Effector memory CD4-positive, alpha-beta T cell (primary cell): ENCODE measurements at places on chromosomes 2 and 18.

- no peak for DNase-seq
Measured at GRCh38 chr2:227370092-227370491, 9.0 kb downstream of the TM4SF20 start.

GRCh38 chr2:18749912-18750526 lies 160.7 kb upstream of the NT5C1B start:
- no peak for DNase-seq

DNA sequence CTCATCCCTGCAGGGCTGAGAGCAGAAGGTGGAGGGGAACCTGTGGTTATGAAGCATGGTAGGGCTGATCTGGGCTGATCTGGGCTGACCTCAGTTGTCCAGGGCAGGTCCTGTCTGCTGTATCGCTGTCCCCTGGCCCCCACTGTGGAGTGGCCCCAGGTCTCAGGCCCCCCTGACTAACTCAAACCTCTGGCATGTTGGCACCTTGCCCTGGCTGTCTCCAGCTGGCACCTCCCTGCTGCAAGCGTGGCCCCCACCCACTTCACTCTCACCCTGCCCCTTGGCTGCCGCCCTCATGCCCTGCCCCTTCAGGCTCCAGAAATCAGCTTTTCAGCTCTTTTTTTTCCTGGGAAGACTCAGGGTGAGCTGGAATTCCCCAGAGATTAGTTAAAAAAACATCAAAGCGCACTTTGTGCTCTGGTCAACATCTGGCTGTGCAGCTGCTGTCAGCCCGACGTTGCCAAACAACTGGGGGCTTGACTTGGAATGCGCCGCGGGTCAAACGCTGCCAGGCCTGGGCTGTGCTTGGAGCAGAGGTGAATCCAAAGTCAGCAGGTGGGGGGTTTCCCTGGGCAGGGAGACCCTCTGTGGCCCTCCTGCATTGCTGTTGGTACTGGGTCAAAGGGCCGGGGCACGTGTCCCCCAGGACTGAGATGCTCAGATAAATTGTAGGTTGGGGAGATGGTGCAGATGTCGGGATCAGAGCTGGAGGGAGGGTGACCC lies 173.8 kb upstream of the HDAC4 start:
- DNase-seq, result no peak

- DNase-seq, result no peak
Measured at GRCh38 chr2:153110486-153110885, 368.1 kb downstream of the RPRM start.

DNA sequence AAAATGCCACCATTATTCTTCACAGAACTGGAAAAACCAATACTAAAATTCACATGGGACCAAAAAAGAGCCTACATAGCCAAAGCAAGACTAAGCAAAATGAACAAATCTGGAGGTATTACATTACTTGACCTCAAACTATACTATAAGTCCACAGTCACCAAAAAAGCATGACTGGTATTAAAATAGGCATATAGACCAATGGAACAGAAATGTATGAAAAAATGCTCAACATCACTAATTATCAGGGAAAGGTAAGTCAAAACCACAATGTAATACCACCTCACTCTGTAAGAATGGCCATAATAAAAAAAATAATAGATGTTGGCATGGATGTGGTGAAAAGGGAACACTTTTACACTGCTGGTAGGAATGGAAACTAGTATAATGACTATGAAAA lies 158.6 kb downstream of the CDH2 start:
- no peak for DNase-seq

DNA sequence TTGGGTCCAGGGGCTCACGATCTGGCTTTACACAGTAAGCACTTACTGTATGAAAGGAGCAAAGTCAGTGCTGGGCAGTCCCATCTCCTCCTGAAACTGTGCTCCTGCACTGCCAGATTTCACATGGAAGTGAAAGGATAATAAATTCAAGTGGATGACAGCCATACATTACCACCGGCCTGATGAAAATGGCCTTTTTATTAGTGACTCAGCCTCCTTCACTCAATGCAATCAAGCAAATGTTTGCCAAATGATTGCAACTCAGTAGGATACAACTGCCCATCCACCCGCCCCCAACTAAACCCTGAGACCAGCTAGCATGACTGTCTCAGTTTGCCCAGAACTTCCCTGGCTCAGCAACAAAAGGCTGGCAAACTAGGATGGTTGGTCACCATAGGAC lies 77.1 kb downstream of the MYO5B start:
- DNase-seq, result no peak

GRCh38 chr2:144099780-144100377 lies 420.0 kb downstream of the ZEB2 start:
- no peak for DNase-seq

GRCh38 chr2:136611451-136611850 lies 153.9 kb upstream of the THSD7B start:
- DNase-seq, result no peak

GRCh38 chr18:1383465-1383864 lies 478.8 kb downstream of the ADCYAP1 start:
- DNase-seq, result no peak

DNA sequence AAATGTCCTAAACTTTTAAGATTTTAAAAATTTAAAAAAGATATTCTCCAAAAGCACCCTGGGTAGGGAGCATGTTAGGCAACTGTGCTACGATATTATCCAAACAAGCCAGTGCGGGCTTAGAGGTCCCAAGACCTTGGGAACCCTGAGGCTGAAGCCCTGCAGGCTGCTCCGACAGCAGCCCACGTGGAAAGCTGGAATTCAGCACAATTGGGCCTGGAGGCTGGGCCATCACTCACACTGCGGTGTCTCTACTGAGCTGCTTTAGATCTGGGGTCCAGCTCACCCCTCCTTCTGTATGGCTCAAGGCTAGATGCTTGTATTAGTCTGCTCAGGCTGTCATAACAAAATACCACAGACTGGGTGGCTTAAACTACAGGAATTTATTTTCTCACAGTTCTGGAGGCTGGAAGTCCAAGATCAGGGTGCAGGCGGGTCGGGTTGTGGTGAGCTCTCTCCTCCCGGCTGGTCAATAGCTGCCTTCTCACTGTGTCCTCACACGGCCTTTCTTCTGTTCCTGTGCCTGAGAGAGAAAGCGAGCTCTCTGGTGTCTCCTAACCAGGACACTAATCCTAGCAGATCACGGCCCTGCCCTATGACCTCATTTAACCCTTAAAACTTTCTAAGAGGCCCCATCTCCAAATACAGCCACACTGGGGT lies 42.5 kb downstream of the DPYSL5 start:
- DNase-seq, result no peak

GRCh38 chr2:98691303-98691702 lies 39.6 kb downstream of the MGAT4A start:
- DNase-seq, result no peak

GRCh38 chr2:234273887-234274584 lies 222.8 kb downstream of the ARL4C start:
- no peak for DNase-seq

GRCh38 chr2:236242057-236242495 lies 22.1 kb downstream of the ASB18 start:
- no peak for DNase-seq

GRCh38 chr2:221524158-221524557 lies 47.9 kb downstream of the EPHA4 start:
- DNase-seq, result no peak

DNA sequence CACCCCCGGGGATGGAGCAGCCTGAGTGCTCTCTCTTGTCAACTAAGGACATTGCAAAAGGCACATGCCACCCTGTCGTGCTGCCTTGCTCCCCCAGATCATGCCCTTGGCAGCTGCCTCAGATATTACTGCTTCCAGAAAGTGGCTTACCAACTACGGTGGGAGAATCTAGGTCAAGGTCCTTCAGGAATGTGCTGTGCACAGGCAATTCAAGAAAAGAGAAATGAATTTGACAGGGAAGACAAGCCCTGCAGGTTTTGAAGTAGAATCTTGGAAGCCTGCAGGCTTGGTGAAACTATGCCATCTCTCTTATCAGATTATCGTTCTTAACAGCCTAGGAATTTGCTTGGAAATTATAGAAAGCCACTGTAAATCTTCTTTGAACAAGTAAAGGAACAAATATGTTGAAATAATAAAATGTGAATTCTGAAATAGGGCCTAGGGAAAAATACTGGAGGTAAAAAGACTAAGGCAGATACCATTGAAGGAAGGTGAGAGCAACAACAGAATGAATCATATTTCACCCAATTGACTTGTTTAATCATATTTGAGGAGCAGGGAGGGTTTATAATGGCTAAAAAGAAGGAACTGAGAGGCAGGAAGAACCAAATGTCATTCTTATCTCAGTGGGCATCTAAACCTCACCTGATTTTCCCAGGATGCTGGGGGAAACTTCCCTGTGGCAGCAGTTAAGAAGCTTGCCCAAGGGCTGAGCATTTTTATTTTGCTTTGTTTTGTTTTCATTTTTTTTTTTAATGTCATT lies 94.0 kb upstream of the GLS start:
- DNase-seq, result no peak

GRCh38 chr2:107285621-107286299 lies 399.8 kb upstream of the ST6GAL2 start:
- no peak for DNase-seq

DNA sequence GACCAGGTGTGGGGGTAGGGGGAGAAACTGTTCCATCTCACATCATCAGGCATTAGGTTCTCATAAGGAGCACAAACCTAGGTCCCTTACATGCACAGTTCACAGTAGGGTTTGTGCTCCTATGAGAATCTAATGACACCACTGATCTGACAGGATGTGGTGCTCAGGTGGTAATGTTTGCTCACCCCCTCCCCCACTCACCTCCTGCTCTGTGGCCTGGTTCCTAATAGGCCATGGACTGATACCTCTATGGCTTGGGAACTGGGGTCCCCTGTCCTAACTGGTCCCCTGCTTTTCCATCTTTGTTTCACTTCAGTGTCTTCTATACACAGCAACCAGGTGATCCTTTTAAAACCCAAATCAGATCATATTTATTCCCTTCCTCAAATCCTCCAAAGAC lies 267.8 kb downstream of the TNS1 start:
- no peak for DNase-seq

GRCh38 chr2:119469131-119469530 lies 37.5 kb downstream of the TMEM37 start:
- no peak for DNase-seq
